Stimulated activated CD8-positive, alpha-beta memory T cell treated with anti-CD3 and anti-CD28 coated beads, Interleukin-4, amount 100 ng/mL, for 4 hours (primary cell): ENCODE measurements at places on chromosomes 12 and 14.

GRCh38 chr14:105646175-105646574, 119.8 kb downstream of the TMEM121 start:
- no peak for DNase-seq

DNA sequence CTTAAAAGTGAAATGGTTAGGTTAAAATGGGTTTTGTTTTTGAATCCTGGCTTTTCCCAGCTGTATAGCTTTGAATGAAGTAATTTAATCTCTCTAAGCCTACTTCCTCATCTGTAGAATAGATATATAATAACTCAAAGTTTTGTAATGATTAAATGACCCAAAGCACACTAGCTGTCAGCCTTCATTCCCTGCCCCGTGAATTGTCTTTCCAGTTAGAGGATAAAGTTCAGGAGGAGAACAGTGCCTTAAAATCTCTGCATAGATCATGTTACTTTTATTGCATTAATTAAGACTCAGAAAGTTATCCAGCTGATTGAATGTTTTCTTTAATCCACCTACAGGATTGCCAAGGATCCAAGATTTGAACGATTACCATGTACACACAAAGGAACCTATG, 19.4 kb downstream of the FCF1 start:
- no peak for DNase-seq

DNA sequence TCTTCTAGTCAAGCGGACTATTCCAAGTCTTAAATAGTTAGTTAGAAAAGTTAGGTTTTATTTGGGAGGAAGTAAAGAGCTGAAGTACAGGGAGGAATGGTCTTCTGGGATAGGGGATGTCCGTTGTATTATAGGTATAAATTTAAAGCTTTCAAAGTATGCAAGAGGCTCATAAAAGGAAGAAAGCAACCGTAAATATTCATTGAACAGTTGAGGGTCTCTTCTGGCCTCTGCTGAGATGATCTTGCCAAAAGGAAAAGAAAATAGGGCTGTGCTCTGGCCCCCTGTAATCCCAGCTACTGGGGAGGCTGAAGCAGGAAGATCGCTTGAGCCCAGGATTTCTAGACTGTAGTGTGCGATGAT, 377 bp upstream of the TIMELESS start:
- DNase-seq, result no peak

DNA sequence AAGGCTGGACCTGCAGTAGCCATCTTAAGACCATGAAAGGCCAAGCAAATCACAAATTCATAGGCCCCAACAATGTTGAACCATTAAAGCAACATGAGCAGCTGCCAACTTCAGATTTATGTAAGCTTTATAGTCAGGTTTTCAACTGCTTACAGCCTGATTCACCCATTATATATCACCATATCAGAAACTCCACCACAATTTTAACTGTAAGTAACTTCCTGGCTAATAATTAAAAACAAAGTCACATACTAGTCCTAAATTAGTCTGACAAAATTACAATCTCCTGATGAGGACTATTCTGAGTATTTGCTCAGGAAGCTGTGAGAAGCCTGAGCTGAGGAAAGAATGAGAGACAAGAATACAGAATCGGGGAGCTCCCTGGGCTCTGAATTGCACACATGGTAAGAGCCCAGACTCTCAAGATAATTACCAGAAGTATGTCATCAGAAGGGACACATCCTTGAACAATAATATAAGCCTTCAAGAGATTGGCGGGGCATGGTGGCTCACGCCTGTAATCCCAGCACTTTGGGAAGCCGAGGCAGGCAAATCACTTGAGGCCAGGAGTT, 55.1 kb downstream of the NUMB start:
- no peak for DNase-seq

DNA sequence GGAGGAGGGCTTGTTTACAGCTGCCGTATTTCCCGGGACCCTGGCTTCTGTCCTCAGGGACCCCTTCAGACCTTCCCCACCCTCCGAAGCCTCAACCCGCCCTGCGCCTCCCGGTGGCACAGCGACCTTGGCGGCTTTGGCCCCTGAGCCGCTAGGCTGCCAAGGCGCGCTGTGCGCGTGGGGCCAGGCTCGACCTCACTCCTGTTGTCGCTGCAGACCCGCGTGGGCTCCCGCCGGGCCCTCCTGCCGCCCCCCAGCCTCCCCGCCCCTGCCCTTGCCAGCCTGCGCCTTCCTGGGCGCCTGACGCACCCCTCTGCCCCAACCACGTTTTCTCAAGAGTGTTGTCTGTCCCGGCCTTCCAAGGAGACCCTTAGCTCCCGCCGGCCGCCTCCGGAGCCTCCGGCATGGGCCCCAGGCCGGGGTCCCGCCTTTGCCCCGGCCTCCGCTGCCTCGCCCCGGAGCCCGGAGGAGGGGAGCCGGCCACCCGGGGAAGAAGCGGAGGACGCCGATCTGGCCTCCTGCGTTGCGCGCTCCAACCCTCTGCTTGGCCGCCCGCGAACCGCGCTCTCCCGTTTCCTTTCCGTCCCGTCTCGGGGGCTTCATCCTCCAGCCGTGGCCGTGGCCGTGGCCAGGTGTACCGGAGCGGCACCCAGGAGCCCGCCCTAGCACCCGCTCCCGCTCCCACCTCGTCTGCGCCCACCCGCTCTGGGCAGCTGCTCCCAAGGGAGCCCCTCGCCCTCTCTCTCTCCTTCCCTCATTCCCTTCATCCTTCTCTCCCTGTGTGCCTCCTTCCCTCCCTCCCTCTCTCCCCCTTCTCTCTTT, 19.9 kb downstream of the PPP2R5C start:
- no peak for DNase-seq

DNA sequence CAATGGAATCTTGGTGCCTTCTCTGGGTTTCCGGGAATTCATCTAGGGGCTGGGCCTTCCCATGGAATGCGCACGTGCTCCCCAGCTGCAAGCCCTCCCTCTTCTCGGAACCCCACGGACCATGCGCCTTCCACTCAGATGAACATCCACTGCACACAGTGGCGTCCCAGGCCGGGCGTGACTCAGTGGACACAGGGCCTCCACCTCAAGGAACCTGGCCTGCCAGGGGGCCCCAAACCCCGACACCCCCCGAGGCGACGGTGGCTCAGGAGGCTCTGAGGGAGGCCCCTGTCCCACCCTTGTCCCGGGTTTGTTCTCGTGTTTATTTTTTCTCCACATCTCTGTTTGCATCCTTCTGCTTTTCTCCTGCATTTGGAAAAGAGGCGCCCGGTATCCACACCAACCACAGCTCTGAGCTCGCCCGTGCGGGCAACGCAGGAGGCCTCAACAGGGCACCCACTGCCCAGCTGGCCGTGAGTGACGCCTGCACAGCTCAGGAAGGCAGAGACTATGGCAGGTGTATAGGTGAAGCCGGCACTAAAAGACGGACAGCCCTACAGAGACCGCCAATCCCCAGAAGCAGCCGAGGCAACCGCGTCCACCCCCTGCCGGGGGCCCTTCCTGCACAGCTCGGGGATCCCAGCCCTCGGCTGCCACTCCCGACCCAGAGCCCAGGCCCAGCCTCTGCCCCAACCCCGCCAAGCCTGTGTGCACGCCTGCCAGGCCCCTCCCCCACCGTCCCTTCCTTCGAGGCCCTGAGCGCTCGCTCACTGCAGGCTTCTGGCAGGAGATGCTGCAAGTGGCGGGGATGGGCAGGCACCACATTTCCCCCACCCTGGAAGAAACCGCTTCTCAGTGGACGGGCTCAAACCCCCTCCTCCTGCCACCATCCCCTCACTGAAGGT, 23.8 kb upstream of the GALNT9 start:
- no peak for DNase-seq

DNA sequence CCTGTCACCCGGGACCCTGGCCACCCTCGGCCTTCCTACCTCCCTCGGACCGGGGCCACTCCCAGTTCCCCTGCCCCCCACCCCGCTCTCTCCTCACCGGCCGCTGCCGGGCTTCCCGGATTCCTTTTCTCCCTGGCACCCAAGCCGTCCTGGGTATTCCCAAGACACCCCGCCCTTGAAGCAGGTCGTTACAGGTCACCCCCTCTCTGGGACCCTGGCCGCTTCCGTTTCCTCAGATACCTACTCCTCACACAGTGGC, 493 bp downstream of the NUMB start:
- no peak for DNase-seq

DNA sequence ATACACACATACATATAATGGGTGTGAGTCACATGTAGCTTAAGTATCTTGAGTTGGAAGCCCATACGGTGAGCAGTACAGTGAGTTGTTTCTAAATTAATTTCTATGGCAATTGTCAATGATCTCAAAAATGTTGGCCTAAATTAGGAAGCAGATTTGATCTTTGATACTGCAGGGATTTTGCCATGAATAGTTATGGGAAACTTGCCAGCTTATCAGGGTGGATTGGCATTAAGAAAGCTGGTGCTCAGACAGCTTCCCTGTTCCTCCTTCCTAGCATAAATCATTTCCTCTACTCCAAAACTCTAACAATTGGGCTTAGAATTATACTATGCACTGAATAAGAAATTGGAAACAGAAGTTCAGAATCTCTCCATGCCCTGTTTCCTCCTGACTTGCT, 150.9 kb upstream of the FRMD6 start:
- DNase-seq, result no peak

DNA sequence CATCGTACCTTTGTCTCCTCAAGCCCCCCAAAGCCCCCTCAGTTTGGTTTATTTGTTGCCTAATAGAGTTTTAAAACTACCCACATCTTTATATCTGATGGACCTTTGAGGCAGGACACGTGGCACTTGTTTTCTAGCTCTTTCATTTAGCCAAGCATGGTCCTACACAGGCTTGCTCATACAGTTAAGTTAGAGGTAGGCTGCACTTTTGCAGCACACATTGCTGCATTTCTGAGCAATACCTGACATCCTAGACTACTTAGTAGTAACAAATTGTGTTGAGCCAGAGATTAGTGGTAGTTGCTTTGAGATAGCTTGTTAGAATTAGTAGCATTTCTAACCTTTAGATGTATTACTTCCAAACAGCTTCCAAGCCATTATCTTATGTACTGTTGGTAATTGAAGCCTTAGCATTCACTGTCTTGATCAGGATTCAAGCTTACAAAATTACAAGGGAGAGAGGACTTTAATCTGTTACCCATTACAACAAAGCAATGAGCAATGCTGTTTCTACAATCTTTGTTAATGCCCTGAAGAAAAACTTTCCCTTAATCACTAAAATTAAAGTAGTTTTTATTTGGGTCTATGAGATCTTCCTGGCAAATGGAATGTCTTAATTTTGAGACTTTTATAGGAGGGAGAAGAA, 96.6 kb downstream of the WNK1 start:
- no peak for DNase-seq

DNA sequence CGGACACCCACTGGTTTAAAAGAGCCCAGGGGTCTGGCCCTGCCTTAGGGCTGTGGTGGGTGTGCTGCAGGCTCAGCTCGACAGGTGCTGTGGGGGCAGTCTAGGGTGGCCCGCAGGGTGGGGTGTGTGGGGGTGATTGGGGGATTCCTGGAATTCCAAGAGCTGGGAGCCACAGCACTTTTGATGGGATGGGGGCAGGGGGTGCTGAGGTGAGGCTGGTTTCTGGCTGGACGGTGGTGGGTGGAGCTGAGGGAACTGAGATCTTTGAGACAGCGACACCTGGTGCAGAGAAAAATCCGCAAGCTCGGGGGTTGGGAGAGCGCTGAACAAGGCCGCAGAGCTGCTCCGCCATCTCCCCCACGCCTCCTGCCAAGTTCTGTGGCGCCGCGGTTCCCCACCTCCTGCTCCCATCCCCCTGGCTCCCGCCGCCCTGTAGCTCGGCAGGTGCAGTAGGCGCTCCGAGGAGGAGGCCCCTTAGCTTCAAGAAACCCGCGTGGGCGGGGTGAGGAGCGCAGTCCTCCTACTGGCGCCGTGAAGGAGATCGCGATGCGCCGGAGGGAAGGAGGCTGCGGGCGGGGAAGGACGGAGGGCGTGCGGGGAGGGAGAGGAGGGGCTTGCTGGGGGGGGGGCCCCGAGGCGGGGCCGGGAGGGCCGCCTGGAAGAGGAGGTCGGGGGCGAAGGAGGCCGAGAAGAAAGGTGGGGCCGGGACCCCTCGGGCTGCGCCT, 1.3 kb upstream of the TEDC1 start:
- peak; percentile 67 for DNase-seq

DNA sequence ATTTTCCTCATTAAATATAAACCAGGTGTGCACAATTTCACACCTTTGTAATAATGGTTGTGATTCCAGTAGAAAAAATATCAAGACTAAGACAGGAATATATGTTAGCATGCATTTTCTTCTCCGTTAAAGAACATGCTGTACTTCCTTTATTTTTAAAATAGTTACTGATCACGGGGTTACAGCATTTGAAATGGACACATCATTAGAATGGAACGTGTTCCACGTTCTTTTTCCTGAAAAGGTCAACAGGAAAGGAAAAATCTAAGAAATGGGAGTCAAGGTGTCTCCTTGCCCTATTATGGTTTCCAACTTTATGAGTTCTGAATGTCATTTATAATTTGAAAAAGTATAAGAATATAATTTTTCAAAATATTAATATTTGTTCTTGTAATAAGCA, 1325.7 kb downstream of the SLC16A7 start:
- no peak for DNase-seq

DNA sequence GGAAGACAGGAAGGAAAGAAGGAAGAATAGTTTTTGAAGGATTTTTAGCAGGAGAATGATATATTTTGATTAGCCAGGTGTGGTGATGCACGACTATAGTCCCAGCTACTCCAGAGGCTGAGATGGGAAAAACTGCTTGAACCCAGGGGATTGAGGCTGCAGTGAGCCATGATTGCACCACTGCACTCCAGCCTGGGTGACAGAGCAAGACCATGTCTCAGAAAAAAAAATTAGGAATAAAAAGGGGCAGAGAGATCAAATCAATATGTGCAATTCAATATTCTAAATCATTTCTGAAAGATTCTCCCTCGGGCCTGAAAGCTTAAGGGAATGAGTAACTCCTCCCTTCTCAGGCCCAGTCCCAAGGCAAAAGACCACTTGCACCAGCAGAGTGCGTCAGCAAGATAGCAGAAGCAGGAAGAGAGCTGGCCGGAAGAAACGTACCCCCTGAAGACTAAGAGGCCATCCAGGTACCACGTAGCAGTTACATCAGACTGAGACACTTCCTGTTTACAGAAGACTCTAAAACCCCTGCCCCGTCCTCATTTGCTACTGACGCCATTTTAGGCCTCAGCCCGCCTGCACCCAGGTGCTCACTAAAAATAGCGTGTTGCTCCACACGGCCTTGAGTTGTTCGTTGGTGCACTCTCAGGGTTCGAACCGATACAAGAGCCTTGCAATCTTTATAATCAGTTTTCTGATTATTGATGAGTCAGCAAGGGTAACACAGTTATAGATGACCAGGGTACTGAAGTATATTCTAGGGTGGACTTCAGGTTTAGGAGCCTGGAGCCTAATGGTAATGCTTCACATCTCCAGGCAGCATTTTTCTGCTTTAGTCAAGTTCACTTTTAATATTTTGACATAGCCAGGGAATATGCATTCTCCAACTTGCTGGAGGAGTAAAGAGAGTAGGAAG, 57.7 kb upstream of the CSRP2 start:
- no peak for DNase-seq

- DNase-seq, result no peak
Observed at GRCh38 chr12:117159674-117160073, 30.6 kb downstream of the FBXO21 start.

- DNase-seq, result no peak
Observed at GRCh38 chr12:53069621-53070410, 9.4 kb downstream of the SPRYD3 start.
